Mesothelial cell of epicardium (in vitro differentiated cells): ENCODE measurements at places on chromosomes 6 and 20. TPM values are rescaled to one million over a fixed set of nuclear protein-coding genes. Genes with fewer than 3 reads are reported as not detected.

DNA sequence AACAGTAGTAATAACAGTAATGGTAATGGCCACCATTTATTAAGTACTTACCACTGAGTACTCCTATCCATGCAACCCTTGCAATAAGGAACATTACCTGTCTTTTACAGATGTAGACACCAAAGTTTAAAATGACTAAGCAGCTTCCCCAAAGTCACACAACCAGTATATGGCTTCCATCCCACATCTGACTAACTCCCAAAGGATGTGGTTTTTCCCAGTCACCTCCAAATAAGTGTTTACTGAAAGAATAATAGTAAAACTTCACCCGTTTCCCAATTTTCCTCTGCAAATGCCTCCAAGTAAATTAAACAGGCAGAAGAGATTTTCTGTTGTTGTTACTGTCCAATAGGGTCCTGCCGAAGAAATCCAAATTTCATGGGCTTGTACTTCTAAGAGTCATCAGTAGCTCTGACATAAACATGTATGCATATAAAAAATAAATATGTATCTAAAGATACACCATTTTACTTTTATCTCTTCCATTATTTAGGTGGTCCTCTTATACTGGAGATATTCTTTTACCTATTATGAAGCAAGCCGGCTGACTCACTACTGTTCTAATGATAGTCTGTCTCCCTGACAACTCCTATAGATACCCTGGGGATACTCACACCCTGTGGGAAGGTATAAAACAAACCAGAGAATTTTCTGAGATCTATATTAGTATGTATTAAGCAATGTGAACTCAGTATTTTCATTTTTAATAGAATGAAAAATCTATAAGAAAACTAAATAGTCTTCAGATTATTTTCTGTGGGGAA, 77.9 kb upstream of the ID4 start:
- H3K27me3 ChIP-seq, result no peaks in the 10 kb centered on the region
- H3K27ac ChIP-seq, result no peak overlapping the region
- DNase-seq, result no peak
- peaks cover 23% of the 10 kb centered on the region for H3K4me1 ChIP-seq
- no peak overlapping the region for H3K4me3 ChIP-seq

DNA sequence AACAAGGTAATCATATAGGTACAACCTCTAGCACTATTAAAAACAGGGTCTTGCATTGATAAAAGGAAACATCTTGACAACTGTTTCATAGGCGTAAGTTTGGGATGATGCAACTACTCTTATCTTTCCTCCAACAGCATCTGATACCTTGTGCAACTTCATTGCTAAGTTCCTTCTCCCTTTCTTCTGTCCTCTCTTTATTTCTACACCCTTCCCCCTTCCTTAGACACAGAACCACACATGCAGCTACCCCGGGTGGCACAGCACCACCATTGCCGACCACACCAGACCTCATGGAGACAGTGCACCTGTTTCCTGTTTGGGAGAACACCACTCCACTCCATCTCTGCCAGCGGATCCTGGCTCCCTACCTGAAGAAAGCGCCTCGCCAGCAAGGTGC, 14.4 kb downstream of the MYB start:
- peaks cover 6% of the 10 kb centered on the region for H3K4me1 ChIP-seq
- DNase-seq, result no peak
- no peak overlapping the region for H3K27ac ChIP-seq
- H3K36me3 ChIP-seq, result peaks cover 2% of the 10 kb centered on the region
- H3K27me3 ChIP-seq, result no peaks in the 10 kb centered on the region

DNA sequence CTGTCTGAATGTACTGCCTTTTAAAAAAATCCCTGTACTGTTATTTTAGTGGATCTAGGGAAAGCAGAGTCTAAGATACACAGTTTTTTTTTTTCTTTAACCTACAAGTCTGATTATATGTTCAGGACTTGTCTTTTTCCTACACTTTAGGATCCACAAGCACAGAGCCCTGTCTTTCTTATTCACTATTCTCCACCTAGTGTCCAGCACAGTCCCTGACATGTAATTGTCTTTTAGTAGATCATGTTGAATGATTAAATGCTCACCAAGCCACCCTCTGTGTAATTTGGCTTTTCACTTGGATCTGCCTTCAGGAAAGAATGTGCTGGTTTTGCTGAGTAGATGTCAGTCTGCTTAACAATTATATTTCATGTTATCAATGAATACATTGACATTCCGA, 35.8 kb upstream of the YWHAB start:
- H3K27ac ChIP-seq, result no peak overlapping the region
- DNase-seq, result no peak
- H3K4me1 ChIP-seq, result peaks cover 5% of the 10 kb centered on the region
- H3K36me3 ChIP-seq, result no peaks in the 10 kb centered on the region

DNA sequence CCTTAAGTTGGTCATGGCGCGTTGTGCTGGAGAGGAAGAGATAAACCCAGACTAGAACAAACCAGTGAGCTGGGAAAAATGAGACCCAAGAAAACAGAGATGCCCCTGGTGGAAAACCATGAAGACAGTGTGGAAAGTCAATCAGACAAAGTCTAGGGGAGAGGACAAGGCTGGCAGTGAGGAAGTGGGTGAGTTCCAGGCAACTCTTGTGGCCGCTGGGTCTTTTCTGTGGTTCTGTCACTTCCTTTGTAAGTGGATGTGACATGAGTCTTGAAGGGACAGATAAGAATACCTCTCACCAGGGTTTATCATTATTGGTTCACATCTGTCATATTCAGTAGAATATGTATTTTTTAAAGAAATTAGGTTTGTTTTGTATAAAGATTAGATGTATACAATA, 738.4 kb downstream of the DHX35 start:
- peaks cover 4% of the 10 kb centered on the region for H3K27me3 ChIP-seq
- H3K4me1 ChIP-seq, result peaks cover 6% of the 10 kb centered on the region
- H3K4me3 ChIP-seq, result no peak overlapping the region
- DNase-seq, result no peak
- no peaks in the 10 kb centered on the region for H3K36me3 ChIP-seq

GRCh38 chr6:118708744-118709143, 57.4 kb upstream of the CEP85L start:
- H3K36me3 ChIP-seq, result no peaks in the 10 kb centered on the region
- no peaks in the 10 kb centered on the region for H3K27me3 ChIP-seq
- peak overlapping the region; percentile 68 for H3K4me3 ChIP-seq
- peaks cover 46% of the 10 kb centered on the region for H3K4me1 ChIP-seq
- H3K27ac ChIP-seq, result peak overlapping the region; percentile 96
- no peak for DNase-seq

GRCh38 chr6:41934278-41935192, 7.1 kb downstream of the CCND3 start:
- H3K27ac ChIP-seq, result peak overlapping the region; percentile 12
- no peak overlapping the region for H3K4me3 ChIP-seq
- no peaks in the 10 kb centered on the region for H3K27me3 ChIP-seq
- DNase-seq, result no peak
- peaks cover 27% of the 10 kb centered on the region for H3K4me1 ChIP-seq
- peaks cover 21% of the 10 kb centered on the region for H3K36me3 ChIP-seq

DNA sequence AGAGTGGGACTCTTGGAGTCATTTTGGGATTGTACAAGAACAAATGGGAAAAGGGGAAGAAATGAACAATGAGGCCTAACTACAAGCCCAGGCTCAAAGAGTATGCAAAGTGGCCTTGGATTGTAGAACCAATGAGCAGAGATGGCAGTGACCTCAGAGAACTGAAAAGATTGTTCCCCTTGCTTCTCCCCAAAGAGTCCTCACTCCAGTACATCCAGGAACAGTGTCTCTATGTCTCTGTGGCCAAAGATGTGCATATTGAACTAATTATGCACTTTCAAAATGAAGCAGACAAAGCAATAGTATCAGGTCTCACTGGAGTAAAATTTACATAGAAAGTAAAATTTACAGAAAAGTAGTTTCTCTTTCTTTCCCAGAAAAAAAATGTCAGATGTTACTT, 81.0 kb downstream of the SMLR1 start:
- H3K27me3 ChIP-seq, result no peaks in the 10 kb centered on the region
- peaks cover 11% of the 10 kb centered on the region for H3K4me1 ChIP-seq
- H3K27ac ChIP-seq, result no peak overlapping the region
- no peak overlapping the region for H3K4me3 ChIP-seq
- H3K36me3 ChIP-seq, result peaks cover 8% of the 10 kb centered on the region

- no peaks in the 10 kb centered on the region for H3K4me1 ChIP-seq
- peaks cover 74% of the 10 kb centered on the region for H3K36me3 ChIP-seq
- no peak overlapping the region for H3K4me3 ChIP-seq
- H3K27me3 ChIP-seq, result no peaks in the 10 kb centered on the region
- no peak overlapping the region for H3K27ac ChIP-seq
- DNase-seq, result no peak
These were observed 134.8 kb downstream of the DTNBP1 start for GRCh38 chr6:15527838-15528617.

- H3K36me3 ChIP-seq, result no peaks in the 10 kb centered on the region
- peaks cover 2% of the 10 kb centered on the region for H3K27me3 ChIP-seq
- no peak overlapping the region for H3K4me3 ChIP-seq
- no peaks in the 10 kb centered on the region for H3K4me1 ChIP-seq
These were observed 402.6 kb downstream of the BCKDHB start for GRCh38 chr6:80508885-80509630.

DNA sequence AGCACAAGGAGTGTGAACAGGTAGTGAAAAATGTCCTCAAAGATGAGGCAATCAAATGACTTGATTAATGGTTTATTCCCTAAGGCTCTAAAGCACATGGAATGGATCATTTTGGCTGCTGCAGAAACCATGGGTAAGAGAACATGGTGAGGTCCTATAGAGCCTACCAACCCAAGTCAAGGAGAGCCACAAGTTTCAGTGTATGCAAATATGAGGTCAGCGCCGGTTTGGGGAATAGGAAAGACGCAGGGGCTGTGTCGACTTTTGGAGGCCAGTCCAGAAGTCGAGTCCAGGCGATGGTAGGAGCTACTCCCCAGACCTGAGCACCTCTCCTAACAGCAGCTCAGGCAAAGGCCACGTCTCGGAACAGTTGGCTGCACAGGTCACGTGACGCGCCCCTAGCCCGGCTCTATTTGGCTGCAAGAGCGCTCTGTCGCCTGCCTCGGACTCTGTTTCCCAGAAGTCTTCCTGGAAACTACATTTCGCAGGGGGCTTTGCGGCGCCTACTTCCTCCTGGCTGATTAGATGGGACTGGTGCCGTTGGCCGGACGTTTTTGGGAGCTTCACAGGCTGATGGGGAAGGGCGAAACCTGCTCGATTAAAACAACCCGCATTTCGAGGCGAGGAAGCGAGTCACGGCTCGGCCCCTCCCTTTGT, 74.4 kb upstream of the CHD6 start:
- H3K27me3 ChIP-seq, result peaks cover 31% of the 10 kb centered on the region
- peak; percentile 43 for DNase-seq
- H3K27ac ChIP-seq, result peak overlapping the region; percentile 92
- H3K4me3 ChIP-seq, result peak overlapping the region; percentile 88
- H3K4me1 ChIP-seq, result peaks cover 6% of the 10 kb centered on the region
- H3K36me3 ChIP-seq, result no peaks in the 10 kb centered on the region

GRCh38 chr6:42090819-42091717, 40.7 kb downstream of the TAF8 start:
- H3K4me1 ChIP-seq, result no peaks in the 10 kb centered on the region
- H3K36me3 ChIP-seq, result no peaks in the 10 kb centered on the region
- H3K27ac ChIP-seq, result no peak overlapping the region
- DNase-seq, result no peak

GRCh38 chr6:42547407-42548329, 16.2 kb upstream of the UBR2 start:
- H3K27ac ChIP-seq, result peak overlapping the region; percentile 88
- H3K36me3 ChIP-seq, result no peaks in the 10 kb centered on the region
- H3K4me3 ChIP-seq, result peak overlapping the region; percentile 77
- peaks cover 16% of the 10 kb centered on the region for H3K4me1 ChIP-seq
- peak; percentile 82 for DNase-seq

GRCh38 chr20:50348096-50348495, 157.5 kb downstream of the CEBPB start:
- H3K27ac ChIP-seq, result peak overlapping the region; percentile 53
- H3K4me3 ChIP-seq, result no peak overlapping the region
- peaks cover 14% of the 10 kb centered on the region for H3K4me1 ChIP-seq

GRCh38 chr20:1576641-1577040, 19.1 kb upstream of the SIRPD start:
- no peak for DNase-seq
- H3K36me3 ChIP-seq, result no peaks in the 10 kb centered on the region
- H3K4me3 ChIP-seq, result no peak overlapping the region

The FAM8A1 gene
- 20.7 to 22.4 TPM (median 21.2 TPM) in 3 replicates for total RNA-seq

The NDUFAF5 gene
- total RNA-seq, result 38.9 to 40.7 TPM (median 40.4 TPM) in 3 replicates

The TRIM40 gene
- total RNA-seq, result not detected in 3 replicates

The GPR6 gene
- not detected in 3 replicates for total RNA-seq

The CGA gene
- not detected in 3 replicates for total RNA-seq

The FAXC gene
- total RNA-seq, result 11.0 to 14.6 TPM (median 13.9 TPM) in 3 replicates

The MAP7 gene
- total RNA-seq, result 15.1 to 15.5 TPM (median 15.5 TPM) in 3 replicates

The TP53TG5 gene
- total RNA-seq, result 0.47 to 0.69 TPM in 2 of 3 replicates, not detected in the other
